NCI-H1930 (cell line): ENCODE measurements at places on chromosomes 2 and 18.

- DNase-seq, result no peak
Observed at GRCh38 chr2:49714454-49714853, 560.1 kb upstream of the FSHR start.

DNA sequence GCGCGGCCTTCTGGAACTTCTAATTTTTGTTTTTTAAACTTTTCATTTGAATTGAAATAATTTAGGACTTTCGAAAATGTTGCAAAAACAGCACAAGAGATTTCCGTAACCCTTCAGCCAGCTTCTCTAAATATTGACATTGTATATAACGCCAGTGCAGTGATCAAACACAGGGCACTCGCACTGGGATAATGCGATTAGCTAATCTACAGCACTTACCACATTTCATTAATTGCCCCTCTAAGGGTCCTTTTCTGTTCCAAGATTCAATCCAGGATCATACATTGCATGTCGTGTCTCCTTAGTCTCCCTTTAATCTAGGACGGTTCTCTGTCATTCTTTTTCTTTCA, 343 bp upstream of the CD302 start:
- no peak for DNase-seq

DNA sequence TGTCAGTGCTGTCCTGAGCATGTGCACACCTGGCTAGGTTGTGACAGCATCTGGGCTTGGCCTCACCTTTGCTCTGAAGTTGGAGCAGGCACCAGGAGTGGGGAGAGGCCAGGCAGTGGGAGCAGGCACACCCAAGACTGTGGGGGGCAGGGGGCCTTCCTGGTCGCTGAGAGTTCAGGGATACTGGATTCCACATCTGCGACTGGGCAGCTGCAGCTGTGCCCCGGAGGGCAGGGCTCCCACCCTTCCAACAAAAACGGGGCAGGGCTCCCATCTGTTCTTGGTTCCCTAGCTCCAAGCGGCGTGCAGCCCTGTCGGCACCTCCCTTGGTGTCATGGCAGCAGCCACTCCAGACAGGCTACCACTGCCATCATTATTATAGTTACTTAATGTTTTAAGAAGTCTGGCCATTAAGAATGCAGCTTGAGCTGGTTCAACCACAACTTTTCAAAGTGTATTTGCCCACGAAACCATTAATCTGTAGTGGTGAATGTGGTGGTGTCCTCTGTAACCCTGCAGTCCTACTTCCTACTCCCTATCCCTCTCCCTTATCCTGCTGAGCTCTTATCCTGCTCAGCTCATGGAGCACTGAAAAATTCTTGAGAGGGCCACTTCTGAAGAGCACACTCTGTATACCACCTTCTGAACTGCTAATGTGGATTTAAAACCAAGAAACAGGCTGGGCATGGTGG, 48.0 kb upstream of the RAB1A start:
- DNase-seq, result no peak

DNA sequence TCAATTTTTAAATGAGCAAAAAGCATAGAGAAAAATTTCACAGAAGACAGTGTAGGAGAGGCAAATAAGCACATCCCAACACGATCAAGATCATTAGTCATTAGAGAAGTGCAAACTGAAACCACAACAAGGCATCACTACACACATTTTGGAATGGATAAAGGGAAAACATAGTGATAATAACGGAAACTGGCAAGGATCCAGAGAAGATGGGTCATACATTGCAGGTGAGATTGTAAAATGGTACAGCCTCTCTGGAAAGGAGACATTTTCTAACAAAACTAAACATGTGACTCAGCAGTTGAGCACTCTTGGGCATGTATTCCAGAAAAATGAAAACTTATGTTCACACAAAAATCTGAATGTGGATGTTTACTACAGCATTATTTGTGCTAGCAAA, 98.3 kb upstream of the TMEM17 start:
- DNase-seq, result no peak

DNA sequence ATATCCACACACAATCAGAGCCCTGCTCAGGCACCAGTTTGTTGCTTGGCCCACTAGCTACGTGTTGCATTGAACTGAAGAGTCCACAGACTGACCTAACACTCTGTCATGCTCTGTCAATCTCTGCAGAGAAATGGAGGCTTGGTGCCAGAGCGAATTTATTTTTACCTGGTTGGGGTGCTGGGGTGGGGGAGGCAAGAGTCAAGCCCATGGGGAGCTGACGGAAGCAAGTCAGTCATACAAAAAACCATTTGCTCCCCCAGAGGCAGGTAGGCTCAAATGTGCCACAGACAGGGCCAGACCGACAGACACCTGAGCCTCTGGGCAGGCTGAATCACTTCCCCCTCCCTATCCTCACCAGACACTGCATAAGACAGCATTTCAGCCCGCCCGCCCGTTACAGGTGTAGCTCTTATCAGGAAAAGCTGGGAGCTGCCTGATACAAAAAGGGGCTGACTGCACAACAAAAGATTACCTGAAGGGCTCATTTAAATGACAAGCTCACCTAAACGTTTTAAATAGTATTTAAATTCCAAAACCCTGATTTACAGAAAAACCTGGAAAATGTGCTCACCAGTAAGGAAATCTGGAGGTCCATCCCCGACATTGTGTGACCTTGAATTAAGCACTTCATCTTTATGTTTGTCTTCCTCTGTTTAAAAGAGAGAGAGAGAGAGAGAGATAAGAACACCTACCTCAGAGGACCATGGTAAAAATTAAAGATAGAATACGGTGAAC, 2.1 kb upstream of the PCBP1 start:
- DNase-seq, result peak; percentile 10

GRCh38 chr18:63697097-63697660, 5.6 kb upstream of the SERPINB11 start:
- DNase-seq, result no peak

GRCh38 chr2:72815655-72816278, 10.1 kb downstream of the EXOC6B start:
- no peak for DNase-seq

DNA sequence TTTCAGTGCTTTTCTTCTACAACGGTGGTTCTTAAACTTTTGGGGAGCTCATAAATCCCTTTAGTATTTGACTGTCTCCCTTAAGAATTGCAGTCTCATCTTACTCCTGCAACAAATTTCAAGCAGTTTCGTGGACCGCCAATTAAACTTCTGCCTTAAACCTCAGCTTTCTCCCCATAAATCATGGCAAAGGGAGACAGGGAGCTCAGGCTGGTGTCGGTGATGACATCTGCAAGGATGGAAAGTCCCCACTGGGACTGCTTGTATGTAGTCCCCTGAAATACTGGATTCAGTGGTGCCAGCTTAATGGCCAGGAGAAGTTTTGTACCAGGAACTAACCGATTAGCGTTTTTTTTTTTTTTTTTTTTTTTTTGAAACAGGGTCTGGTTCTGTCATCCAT, 148.7 kb upstream of the ITGA6 start:
- no peak for DNase-seq

DNA sequence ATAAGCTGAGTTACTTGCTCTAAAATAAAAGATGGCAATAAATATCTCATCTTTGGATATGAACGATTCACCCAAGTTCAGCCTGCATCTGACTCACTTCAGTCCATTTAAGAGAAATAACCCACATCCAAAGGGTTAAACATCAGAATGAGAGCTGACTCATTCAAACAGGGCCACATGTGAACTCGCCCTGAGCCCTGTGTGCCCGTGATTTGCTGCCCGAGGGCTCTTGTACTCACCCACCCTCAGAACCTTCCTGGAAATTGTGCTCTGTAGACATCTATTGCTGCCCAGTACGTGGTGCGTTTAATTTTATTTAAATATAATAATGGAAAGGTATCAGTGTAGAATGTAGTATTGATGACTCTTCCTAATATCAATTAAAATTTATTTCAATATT, 66.9 kb upstream of the RBM44 start:
- no peak for DNase-seq

DNA sequence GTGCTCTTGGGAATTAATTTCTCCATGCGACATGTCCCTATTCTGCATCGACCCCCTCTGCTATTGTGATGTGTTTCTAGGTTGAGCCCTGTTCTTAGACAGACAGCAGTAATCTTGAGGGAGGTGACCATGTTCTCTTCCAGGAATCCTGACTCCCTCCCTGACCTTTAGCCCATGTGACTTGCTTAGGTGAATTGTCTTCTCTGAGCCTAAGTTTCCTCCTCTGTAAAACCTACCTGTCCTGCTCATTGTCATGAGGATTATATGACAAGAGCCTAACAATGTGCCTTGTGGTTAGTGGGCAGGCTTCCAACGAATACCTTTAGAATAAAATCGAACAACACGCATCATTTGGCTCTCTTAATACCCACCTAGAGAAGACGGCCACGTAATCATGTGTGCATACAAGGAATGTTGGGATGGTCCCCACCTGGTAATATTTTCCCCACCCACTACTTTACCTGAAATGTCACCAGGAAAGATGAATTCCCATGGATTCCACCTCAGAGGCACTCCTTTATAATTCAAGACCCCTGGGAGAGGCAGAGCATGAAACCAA, 59.8 kb downstream of the HAUS1 start:
- no peak for DNase-seq

DNA sequence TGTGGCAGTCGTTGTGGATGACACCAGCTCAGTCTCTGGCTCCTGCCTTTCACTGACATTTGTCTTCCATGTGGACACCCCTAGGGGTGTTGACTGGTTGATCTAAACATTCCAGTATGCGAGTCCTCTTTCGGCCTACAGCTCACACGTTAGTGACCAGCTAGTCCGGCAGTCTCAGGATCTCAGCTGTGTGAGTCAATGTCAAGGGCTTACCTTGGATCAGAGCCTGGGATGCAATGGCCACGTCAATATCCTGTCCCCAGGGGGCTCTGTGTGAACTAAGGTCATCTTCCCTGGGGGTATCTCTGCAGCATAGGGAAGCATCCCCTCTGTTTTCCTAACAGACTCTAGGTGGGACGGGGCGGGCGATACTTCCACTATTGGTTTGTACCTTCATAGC, 35.1 kb upstream of the YWHAQ start:
- DNase-seq, result no peak

- no peak for DNase-seq
Observed at GRCh38 chr2:218010984-218011652, 8.3 kb upstream of the TNS1 start.

GRCh38 chr2:206164261-206164862, 4.7 kb downstream of the EEF1B2 start:
- no peak for DNase-seq

GRCh38 chr2:186645999-186646398, 47.9 kb upstream of the FAM171B start:
- no peak for DNase-seq

DNA sequence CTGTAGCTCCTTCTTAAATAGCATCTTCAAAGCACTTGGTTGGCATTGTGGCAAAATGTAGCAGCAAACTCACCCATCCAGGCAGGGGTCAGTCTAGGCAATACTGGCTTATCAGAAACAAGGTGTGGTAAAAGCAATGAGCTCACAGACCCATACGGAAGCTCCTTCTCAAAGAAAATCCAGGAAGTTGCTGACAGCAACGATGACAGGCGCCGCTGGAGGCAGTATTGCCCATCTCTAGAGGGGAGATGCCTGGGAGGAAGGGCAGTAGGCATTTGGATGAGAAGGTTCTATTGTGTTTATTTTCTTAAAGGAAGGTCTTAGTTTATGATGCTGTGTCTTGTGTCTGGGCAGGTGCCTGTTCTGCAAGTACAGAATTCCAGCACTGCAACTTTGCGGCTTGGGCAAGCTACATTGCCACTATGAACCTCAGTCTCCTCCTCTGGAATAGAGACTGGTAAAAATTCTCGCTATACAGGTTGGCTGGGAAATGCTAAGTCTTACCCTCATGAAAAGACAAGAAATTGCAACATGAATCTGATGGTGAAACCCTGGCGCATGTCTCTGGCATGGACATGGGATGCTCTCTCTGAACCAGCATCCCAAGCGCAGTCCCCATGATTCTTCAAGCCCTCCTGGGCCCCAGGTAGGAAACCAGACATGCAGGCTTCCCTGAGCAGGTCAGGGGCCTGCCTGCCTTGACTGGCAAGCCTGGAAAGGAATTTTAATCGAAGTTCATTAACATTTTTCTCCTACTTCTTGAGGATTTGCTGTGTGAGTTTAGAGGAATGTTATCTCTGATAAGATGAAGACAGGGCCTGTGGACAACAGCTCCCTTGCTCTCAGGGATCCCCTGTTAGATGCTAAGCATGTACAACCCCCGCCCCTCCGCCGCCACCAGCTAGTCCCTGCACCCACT, 156.0 kb downstream of the TFCP2L1 start:
- no peak for DNase-seq

DNA sequence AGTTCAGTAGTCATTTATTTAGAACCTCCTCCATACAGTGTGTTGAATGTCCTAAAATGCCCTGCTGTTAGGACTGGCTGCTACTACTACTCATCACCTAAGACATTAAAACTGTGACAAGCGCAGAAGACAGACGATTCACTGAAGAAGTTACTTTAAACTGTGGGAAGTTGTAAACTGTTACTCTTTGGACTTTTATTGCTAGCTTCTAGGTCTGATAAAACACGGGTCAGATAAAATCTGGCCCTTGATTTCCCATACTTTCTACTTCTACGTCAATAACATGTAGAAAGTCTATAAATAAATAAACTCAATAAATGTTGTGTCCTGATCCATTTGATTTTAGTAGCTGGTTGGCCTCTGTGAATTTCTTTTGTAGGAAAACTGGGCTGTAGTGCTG, 113.4 kb downstream of the ICA1L start:
- no peak for DNase-seq

- DNase-seq, result no peak
Observed at GRCh38 chr2:146873056-146873455, 971.8 kb upstream of the ACVR2A start.

- no peak for DNase-seq
Observed at GRCh38 chr2:184006998-184007397, 591.3 kb upstream of the ZNF804A start.

GRCh38 chr2:182447163-182447562, 20.3 kb upstream of the PDE1A start:
- no peak for DNase-seq

GRCh38 chr18:36179562-36180355, 7.5 kb upstream of the MOCOS start:
- DNase-seq, result no peak

- DNase-seq, result no peak
Observed at GRCh38 chr18:74544898-74545297, 10.6 kb downstream of the CNDP1 start.

DNA sequence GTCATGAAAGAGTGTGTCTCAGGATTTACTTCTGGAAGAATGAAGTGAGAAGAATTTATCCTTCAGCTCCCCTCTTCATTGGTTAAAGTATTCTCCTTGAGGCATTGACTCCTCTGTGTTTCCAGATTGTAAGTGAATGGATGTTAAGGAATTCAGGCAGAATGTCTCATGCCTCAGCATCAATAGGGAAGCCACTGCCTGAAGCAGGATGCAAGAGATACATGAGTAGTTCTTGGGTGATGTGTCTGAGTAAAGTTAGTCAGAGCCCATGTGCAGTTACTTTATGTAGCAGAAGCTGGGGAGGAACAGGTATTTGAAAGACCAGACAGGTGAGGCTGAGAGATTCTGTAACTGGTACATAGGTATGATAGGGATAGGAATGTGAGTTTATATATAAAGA, 34.0 kb upstream of the TMEFF2 start:
- no peak for DNase-seq

DNA sequence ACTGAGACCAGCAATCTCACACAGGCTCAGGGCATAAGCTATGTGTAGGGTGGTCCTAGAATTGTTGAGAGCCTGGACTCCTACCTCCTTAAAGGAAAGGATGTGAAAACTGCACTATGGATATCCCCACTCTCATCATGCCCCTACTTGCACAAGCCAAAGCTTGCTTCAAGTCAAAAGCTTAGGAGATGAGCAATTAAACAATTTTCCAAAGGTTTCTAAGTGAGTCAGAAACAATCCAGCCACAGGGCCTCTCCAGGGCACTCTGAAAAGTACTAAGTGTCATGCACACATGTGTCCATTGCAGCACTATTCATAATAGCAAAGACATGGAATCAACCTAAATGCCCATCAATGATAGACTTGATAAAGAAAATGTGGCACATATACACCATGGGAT, 215.4 kb downstream of the AFF3 start:
- no peak for DNase-seq
